ENCODE measurements at places on chromosomes 1 and 21. TPM values are rescaled to one million over a fixed set of nuclear protein-coding genes. Genes with fewer than 3 reads are reported as not detected.
A peak's percentile ranks its signal among the peaks of the same experiment; 100 is the strongest.

FAM72C gene
- total RNA-seq, result 0.61 TPM

FMO5 gene
- total RNA-seq, result 1.3 TPM

LRRN2 gene
- 5.9 TPM for total RNA-seq

LCE1A gene
- not detected for total RNA-seq

SERINC2 gene
- total RNA-seq, result 30.4 TPM

ACTA1 gene
- 16.2 TPM for total RNA-seq

DAP3 gene
- total RNA-seq, result 108 TPM

COL8A2 gene
- 10.8 TPM for total RNA-seq

SELENBP1 gene
- 7.2 TPM for total RNA-seq

AKIRIN1 gene
- total RNA-seq, result 152 TPM

WLS gene
- 171 TPM for total RNA-seq

GJC2 gene
- total RNA-seq, result 1.4 TPM

SYDE2 gene
- total RNA-seq, result 9.9 TPM

PALMD gene
- 0.41 TPM for total RNA-seq

- peak; percentile 32 for DNase-seq
Measured at GRCh38 chr1:15245593-15246360, 1.2 kb upstream of the FHAD1 start.

GRCh38 chr1:8816831-8817411 is 519 bp downstream of the RERE start:
- no peak for DNase-seq

GRCh38 chr1:155623357-155623756 is 13.3 kb downstream of the MSTO1 start:
- DNase-seq, result no peak

- no peak for DNase-seq
Measured at GRCh38 chr1:60978421-60979357, 103.7 kb upstream of the NFIA start.

GRCh38 chr1:160858507-160858906 is 4.2 kb downstream of the CD244 start:
- no peak for DNase-seq

DNA sequence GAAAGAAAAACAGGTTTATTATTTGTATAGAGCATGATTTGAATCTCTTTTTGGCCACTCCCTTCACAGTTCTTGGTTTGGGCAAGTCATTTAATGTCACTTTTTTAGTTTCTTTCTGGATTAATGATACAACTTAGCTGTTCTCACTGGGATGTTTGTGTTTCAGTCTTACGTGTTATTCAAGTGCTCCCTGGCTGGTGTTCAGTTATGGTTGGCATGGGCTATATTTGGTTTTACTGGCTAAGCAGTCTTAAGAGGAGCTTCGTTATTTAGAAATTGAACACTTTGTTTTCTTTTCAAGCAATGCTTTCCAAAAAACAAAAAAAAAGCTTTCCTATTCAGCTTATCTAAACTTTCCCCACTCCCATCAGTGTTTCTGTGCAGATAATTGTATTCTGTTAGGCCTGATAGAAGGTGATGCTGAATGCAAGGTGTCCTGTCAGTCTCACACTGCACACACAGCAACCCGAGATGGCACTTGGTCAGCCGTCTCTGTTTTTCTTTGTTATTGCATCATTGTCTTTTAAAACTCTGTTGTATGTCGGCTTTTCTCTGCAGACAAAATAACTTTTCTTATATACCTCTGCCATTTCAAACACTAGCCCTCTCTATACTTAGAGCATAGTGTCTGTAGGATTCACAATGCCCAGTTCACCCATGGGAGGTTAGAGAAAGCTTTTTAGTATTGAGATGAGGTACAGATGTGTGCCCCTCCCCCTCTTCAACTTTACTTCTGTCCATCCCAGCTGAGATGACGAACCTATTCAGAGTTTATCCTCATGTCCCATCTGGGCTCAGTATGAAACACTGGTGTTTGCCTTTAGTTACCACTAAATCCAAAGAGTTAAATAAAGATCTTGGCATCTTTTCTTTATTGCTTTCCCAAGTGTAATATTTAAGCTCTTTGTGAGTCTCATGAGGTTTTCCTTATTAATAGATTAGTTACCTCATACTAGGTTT is 80.2 kb downstream of the VPS13D start:
- peak; percentile 71 for DNase-seq

DNA sequence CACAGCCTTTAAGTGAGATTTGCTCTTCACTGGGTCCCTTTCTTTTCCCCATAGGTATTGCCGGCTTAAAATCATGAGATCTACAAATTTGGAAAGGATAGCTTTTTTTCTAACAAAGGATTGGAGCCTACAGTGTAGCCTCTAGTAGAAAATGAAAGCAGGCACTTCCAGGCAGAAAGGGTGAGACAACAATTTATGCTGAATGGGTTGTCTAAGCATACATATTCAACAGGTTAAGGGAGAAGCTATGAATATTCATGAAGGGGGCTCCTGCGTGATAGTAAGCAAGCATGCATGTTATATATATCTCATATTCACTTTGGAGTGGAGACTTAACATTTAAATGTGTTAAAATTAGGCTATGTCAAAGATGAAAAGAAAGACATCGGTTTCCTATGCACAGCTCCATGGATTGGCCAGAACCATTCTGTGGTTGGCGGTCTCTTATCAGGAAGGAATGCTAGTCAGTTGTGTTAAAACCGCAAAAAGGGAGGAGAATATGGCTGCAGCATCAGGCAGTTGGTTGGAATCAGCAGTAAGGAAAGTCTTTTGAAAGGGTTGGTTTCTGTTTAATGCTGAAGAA is 66.0 kb downstream of the VCAM1 start:
- DNase-seq, result peak; percentile 97

DNA sequence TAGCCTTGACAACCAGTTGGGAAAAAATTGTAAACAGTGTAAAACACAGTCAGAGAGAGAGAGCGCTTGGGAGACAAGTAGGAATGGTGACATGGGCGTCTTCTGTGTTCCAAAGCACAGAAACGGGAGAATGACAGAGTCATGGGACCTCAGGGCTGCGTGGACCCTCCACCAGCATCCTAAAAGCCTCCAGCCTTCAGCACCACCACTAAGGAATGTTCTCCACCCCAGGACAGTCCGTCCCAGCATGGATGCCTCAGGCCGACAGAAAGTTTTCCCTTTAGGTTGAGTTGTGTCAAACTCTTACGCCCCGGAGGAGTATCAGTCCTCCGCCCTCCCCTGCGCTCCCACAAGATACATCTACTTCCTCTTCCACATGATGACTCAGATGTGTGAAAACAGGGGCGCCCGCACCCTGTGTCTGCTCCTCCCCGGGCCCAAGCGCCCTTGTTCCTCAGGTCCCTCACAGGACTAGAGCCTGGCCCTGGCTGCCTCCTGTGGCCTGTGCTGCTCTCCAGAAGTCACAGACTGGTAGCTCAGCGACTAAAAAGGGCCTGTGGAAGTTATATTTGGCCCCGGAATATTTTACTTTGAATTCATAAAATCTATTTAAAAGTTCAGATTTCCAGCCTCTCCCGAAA is 63.9 kb upstream of the EFHD2 start:
- DNase-seq, result no peak

- DNase-seq, result no peak
Measured at GRCh38 chr1:226864311-226864710, 6.1 kb upstream of the PSEN2 start.

GRCh38 chr1:6614019-6614928 is 743 bp downstream of the PHF13 start:
- DNase-seq, result no peak

DNA sequence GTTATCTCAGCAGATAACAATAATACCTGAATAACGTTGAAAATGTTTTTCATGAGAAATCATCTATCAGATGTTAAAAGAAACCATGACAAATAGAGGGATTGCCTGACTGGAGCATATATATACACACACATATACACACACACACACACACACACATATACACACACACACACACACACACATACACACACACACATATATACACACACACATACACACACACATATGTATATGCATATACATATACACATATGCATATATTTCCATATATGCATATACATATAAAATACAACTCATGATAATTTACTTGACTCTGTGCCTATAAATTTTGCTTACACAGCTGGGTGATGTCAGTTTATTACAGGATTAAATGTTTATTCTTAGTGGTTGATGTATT is 847.3 kb upstream of the ADAMTS5 start:
- DNase-seq, result no peak

- DNase-seq, result no peak
Measured at GRCh38 chr1:154529308-154529707, 27.1 kb upstream of the SHE start.

GRCh38 chr1:202088206-202088605 is 34.5 kb upstream of the GPR37L1 start:
- DNase-seq, result no peak

- DNase-seq, result no peak
Measured at GRCh38 chr1:87718241-87718950, 389.7 kb downstream of the LMO4 start.

- peak; percentile 63 for DNase-seq
Measured at GRCh38 chr1:15031251-15031933, 122.2 kb upstream of the TMEM51 start.

DNA sequence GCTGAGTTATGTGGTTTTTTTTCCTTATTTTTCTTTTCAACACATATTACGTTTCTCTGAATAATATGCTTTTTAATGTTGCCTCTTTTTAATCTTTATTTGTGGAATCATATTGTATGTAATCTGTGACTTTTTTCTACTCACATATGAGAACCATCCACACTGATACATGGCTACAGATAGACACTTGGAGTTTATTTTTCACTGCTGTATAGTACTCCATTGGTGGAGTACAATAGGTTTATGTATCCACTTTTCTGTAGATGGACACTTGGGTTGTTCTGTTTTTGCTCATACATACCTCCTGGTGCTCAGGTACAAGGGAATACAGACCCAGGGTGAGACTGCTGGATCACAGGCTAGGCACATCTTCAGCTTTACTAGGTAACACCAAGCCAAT is 71.5 kb upstream of the ERG start:
- DNase-seq, result no peak

GRCh38 chr1:230958370-230958769 is 20.3 kb downstream of the TTC13 start:
- no peak for DNase-seq

DNA sequence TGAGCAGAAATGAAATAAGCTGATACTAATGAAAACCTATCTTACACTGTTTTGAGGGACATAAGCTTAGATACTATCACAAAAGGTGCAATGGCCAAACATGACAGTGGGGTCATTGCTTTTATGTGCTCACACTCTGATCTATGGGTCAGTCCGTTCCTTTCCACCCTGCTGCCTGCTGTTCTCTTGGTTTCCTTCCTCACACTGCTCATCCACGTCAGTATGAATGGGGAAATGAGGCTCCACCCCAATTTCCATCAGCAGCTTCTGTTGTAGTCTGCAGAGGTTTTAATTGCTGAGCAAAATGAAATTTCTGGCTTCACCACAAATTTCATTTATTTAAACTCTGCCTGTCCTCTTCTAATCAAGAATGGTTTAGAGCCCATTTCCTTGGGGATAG is 155.2 kb downstream of the GABPA start:
- DNase-seq, result no peak

DNA sequence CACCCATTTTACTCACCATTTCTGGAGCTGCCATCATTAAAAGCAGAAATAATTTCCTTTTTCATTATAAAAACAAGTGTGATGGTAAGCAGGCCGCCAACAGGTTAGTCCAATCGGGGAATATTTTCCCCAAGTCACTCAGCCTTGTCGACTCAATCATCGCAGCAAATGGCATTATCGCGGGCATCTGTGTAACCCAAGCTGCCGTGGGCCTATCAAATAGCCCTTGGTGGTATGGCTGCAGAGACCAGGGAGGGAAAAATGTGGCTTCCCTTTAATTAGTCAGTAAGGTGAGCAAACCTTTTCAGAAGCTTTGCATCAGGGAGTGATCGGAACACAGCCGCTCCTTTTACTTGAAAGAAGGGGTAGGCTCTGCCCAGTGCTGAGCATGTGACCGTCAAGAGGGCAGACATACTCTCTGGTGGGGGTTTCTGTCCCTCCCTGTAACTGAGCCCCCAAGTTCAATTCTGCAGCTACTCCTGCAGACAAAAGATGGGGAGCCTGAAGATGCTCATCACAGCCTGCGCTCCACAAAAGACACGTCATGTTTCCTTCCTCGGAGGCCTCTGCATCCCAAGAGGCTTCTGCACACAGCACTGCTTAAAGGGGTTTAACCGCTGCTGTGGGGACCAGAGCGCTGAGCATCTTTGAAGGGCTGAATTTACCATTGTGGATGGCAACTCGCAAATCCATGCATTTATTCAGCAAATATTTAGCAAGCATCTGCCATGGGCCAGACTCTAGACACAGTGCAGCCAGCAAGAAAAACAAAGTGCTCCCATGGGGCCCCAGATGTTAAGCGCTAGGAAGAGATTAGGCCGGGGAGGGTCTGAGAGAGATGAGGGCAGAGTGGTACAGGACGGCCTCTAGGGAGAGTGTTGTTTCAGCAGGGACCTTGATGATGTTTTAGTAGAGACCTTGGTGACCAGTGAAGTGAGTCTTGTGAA is 1.2 kb upstream of the TMPRSS3 start:
- DNase-seq, result no peak

DNA sequence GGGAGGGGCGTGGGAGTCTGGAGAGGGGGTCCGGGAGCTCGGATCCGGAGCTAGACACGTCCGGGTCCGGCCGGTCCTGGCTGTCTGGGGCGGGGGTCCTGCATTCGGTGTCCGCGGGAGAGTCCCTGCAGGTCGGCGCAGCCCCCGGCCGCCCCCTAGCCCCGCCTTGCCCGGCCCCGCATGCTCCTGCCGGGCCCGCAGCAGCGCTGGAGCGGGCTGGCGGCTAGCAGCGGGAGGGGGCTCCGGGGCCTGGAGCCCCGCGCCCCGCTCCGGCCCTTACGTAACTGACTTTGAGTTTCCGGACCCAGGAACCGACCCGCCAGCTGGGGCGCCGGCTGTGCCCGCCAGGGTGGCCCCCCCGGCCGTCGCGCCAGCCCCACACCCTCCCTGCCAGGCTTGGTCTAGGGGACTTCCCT is 26.9 kb upstream of the EPB41 start:
- no peak for DNase-seq

GRCh38 chr1:9720785-9721605 is 69.5 kb downstream of the PIK3CD start:
- no peak for DNase-seq

DNA sequence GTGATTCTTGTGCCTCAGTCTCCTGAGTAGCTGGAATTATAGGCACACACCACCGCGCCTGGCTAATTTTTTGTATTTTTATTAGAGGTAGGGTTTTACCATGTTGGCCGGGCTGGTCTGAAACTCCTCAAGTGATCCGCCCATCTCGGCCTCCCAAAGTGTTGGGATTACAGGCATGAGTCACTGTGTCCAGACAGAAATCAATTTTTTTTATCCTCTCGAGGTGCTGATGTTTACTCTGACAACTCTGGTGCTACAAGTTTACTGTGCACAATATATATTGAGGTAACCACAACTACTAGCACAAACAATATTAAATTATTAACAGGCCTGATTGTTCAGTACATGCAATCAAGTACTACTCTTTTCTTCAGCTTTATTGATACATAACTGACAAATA is 39.7 kb downstream of the F13B start:
- DNase-seq, result no peak

Data from astrocyte (in vitro differentiated cells and primary cell).